ENCODE measurements at places on chromosomes 2 and 18.

- DNase-seq, result no peak
Measured at GRCh38 chr2:167599219-167599618, 648.2 kb downstream of the STK39 start.

DNA sequence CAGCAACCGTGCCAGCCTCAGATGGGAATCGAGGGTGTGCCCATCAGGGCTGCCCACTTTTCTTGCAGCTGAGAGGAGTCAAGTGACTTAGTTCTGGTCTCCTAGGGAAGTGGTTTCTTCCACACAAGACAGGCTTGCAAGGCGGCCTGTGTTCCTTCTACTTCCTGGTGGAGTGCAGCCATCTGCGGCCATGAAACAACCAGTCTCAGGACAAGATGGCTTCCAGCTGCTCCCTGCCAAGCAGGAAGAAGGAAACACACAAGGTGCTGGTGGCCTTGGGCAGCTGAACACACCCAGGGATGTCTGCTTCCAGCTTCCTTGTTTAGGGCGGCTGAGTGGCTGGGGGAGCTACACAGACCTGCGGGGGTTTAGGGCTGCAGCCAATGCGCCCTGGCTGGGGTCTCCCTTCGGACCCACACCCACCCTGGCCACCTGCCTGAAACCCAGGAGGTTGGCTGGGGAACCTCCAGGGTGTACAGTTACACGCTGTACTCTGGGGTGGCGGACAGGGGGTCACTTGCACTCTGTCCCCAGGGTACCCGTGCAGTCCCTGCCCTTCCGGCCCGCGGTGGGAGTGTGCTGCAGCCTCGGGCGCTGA lies 34.7 kb downstream of the PTPN18 start:
- no peak for DNase-seq

DNA sequence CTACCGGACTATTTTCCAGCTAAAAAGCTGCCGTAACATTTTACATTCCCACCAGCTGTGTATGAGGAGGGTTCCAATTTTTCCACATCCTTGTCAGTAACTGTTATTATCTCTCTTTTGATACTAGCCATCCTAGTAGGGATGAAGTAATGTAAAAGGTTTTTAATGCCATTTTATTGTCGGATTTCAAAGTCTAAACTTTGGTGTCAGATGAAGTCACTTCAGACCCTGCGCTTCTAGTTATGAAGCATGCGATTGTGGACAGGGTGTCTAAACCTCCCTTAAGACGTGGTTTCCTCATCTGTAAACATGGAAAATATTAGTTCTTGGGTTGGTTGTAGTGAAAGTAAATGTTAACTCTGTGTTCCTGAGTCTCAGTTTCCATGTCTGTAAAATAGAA lies 4.7 kb downstream of the DGKD start:
- DNase-seq, result no peak

GRCh38 chr2:80413136-80413535 lies 108.6 kb upstream of the LRRTM1 start:
- no peak for DNase-seq

- no peak for DNase-seq
Measured at GRCh38 chr2:12587729-12588522, 128.8 kb upstream of the TRIB2 start.

DNA sequence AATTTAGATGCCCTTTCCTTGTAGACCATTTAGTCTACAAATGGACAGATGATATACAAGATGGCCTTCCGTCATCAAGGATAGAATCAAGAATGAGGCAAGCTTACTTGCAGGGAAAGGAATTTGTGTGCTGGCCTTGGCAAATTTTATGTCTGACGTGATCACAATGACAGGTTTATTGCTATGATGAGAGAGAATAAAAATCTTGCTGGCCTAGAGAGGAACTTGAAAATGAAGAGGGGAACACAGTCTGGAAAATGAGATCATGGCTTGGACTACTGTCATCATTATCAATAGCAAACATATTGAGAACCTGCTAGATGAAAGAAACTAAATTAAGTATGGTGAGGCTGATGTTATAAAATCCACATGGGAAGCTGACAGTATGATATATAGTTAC lies 66.0 kb downstream of the CSRNP3 start:
- no peak for DNase-seq

- no peak for DNase-seq
Measured at GRCh38 chr2:67399144-67399543, 2.0 kb downstream of the ETAA1 start.

- no peak for DNase-seq
Measured at GRCh38 chr2:11876436-11876835, 130.0 kb downstream of the LPIN1 start.

DNA sequence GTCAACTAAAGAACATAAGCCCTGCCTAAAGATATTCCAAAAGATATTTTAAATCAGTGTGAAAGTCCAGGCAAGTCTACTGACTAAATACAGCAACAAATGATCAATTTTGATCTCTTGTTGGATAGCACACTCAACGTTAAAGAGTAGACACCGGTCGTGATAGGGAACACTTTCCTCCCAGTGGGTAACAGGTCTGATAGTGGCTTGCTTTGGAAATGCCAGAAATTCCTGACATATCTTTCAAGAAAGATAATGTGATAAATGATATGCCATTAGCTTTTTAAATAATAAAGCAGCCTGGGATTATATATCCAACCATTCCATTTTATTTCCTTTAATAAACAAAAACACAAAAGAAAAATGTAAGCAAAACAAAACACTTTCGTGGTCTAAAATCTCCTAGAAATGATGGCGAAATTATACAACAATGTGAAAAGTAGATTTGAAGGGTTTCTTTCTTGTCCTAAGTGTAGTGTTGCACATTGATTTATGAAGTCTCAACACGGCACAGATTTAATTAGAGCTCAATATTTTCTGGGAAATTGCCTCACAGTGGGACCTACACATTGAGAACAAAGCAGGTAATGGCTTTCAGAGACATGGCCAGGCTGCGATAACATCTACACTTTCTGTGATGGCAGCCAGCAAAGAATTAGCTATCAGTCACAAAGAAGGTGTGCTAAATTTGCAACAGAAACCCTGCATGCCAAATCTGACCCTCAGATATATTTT lies 158.6 kb downstream of the PPP1R1C start:
- DNase-seq, result no peak

DNA sequence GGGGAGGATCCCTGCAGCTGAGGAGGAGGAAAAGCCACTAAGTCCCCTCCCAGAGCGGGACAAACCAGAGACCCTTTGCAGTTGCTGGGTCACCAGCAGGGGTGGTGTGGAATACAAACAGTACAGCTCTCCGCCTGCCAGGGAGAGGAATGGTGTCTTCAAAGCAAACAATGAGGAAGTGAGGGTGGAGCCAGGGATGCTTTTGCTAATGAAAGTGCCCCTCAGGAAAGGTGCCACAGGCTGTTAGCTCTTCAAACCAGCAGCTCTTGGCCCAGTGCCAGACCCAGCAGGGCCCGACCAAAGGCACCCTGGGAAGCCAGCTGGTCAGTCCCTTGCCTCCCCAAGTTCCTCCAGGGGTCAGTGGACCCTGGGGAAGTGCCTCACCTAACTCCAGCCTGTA lies 102.8 kb downstream of the HIBCH start:
- DNase-seq, result peak; percentile 1

DNA sequence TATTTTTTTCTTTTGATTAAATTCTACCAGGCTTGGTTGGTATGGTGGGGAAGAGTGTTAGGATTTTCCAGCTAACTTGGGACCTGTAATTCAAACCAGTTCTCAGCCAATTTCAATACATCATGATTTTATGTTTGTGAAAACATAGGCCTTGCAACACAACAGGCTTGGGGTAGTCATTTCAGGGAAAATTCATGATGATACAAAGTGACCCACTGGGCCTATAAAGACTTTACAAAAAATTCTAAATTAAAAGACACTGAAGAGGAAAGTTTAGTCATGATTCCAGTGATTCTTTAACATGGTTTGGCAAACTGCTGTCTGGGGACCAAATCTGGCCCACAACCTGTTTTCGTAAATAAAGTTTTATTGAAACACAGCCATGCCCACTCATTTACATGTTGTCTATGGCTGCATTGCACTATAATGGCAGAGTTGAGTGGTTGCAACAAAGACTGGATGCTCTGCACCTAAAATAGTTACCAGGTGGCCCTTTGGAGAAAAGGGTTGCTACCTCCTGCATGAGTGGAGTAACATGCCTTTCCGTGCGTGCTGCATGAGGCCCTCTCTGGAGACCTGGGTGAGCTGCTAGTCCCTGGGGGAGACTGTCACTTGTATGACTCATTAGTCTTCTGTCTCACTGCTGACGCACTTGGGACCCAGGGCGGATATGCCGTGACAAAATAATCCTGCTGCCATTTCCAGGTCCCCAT lies 73.6 kb downstream of the NPAS2 start:
- no peak for DNase-seq

DNA sequence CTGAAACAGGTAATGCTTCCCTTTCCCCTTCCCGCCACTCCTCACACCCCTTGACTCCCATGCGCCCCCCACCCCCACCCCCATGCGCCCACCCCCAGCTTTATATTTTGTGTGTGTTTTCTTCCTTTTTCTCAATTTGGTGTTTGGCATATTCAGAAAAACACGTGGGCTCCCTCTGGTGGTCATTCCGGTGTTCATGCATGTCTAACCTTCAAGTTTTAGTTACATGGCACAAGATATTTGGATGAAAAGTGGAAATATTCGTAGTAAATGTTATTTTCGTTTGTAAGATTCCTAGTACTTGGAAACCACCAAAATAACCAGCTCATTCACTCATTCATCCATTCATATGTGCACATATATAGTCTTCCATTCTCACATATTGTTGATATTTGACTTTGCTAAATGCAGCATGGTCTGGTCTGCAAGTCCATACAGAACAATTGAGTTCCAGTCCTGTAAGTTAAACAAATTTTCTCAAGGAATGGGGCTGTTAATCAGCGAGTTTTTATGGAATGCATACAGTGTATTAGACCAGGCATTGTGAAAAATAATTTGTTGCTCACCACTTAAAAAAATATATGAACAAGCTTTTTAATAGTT lies 143.6 kb upstream of the MAP3K20 start:
- peak; percentile 40 for DNase-seq

GRCh38 chr2:13240789-13241487 lies 524.2 kb downstream of the TRIB2 start:
- DNase-seq, result no peak

DNA sequence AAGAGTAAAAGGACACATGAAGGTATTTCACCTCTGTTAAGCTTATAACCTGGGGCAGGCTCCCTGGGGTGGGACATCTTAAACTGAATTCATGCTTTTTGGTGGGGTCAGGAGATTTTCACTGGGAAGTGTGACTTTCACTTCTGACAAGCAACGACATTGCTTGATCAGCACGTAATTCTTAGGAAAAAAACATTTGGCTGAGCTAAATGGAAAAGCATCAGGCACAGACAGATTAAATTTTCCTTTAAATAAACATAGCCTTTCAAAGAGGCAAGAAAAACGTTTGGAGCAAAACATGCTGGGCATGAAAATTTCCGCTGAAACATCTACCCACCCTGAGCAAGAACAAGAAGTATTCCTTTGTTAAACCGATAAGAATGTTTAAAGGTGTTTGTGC lies 674.0 kb upstream of the CELF4 start:
- no peak for DNase-seq

- DNase-seq, result no peak
Measured at GRCh38 chr18:31776093-31776492, 15.4 kb upstream of the SLC25A52 start.

- DNase-seq, result no peak
Measured at GRCh38 chr2:37146062-37146461, 10.7 kb downstream of the EIF2AK2 start.

- DNase-seq, result no peak
Measured at GRCh38 chr18:58639751-58640427, 11.0 kb upstream of the ALPK2 start.

GRCh38 chr2:38850045-38850444 lies 25.7 kb downstream of the DHX57 start:
- DNase-seq, result no peak

GRCh38 chr18:59877361-59877760 lies 22.4 kb upstream of the PMAIP1 start:
- DNase-seq, result no peak

GRCh38 chr2:100213595-100213994 lies 71.2 kb upstream of the AFF3 start:
- DNase-seq, result no peak

- no peak for DNase-seq
Measured at GRCh38 chr2:9895669-9896590, 52.7 kb downstream of the TAF1B start.

GRCh38 chr2:152464851-152465470 lies 130.0 kb downstream of the FMNL2 start:
- DNase-seq, result no peak

DNA sequence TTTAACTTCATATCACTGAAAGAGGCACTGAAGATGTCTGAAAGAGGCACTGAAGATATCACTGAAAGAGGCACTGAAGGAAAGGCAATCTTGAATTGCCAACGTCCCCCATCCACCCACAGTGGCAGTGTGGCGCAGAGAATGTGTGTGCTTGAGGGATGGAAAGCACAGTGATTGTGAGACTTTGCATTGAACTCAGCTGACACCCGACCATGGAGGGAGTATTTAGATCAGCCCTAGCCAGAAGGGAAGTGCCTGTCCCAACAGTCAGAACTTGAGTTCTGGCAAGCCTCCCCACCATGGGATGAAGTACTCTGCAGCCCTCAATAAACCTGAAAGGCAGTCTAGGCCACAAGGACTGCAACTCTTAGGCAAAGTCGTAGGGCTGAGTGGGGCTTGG lies 33.8 kb downstream of the MAP4K3 start:
- no peak for DNase-seq

DNA sequence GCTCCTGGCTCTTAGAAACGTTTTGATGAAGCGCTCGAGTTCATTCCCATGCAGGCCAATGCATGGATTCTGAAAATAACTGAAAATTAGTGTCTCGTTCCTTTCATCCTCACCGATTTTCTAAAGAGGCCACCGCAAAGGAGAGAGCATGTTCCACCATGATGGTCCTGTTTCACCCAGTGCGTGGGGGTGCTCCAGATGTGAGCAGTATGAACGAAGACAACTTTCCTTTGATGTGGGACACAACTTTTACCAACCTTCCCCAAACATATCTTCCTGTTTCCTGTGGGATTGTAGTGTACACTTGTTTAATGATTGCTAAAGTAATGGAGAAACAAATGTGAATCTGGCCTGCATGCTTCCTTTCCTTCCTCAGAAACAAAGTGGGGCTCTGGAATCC lies 114.5 kb downstream of the PRPF40A start:
- no peak for DNase-seq
